ENCODE measurements at places on chromosomes 2 and 18. TPM values are rescaled to one million over a fixed set of nuclear protein-coding genes. Genes with fewer than 3 reads are reported as not detected.

Gene TTN
- total RNA-seq, result under 0.01 TPM

Gene RAD51AP2
- not detected for total RNA-seq

Gene FBXO15
- total RNA-seq, result 1.1 TPM

Gene DSC3
- total RNA-seq, result not detected

- no peak for DNase-seq
Observed at GRCh38 chr2:172909454-172909853, 166.2 kb upstream of the MAP3K20 start.

- DNase-seq, result no peak
Observed at GRCh38 chr18:68072744-68073143, 556.2 kb upstream of the DSEL start.

Gene FAM110C
- total RNA-seq, result not detected

Gene CHRNG
- not detected for total RNA-seq

- DNase-seq, result peak; percentile 91
Observed at GRCh38 chr2:203782262-203782976, 76.0 kb downstream of the CD28 start.

Gene PUM2
- total RNA-seq, result 26.1 TPM

DNA sequence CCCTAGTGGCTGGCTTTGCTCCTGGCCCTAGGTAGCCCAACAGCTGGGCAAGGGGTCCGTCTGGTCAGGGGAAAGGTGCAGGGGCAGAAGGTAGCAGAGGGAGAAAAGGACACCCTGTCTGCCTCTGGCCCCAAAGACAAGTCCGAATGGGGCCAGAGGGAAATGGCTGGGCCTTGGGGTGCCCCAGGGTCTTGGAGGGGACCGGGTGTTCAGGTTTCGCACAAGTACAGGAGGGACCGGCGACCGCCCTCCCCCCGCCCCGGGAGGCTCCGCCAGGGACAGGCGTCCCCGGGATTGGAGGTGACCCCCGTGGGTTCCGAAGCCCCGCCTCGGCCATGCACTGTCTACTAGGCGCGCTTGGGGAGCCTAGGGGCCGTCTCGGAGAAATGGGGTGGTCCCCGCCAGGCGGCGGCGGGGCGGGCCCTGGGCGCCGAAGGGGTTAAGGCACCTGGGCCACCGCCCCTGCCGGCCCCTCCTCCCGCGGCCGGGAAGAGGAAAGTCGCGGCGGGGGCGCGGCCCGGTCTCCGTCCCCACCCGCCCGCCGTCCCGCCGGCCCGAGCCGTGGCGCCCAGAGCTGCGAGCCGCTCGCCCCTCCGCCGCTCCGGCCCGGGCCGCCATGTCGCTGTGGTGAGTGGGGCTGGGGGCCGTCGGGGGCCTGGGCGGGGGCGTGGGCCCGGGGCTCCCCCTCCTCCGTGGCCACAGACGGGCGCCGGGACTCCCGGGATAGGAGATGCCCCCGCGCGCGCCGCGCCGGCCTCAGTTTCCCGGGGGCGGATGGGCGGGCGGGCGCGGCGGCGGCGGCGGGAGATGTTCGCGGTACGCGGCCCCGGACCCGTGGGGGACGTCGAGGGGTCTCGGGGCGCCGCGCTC lies at the start of gene B3GNT7:
TSS of gene B3GNT7 (plus strand) at position 523 of the 870 bp plus-strand sequence. CDS start at position 617, 94 bp downstream.
- DNase-seq, result no peak

Gene MROH2A
- not detected for total RNA-seq

Gene TXNDC2
- 0.33 TPM for total RNA-seq

DNA sequence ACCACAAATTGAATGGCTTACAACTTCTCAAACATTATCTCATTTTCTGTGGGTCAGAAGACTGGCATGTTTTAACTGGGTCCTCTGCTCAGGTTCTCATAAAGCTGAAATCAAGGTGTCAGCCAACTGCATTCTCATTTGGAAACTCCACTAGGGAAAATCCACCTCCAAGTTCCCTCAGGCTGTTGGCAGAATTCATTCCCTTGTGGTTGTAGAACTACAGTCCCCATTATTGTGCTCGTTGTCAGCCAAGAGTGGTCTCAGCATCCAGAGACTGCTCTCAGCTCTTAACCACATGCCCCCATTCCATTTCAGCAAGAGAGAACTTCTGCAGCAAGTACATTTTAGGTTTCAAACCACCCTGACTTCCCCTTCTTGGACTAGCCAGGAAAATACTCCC lies 12.2 kb downstream of the NOL4 start:
- DNase-seq, result no peak

DNA sequence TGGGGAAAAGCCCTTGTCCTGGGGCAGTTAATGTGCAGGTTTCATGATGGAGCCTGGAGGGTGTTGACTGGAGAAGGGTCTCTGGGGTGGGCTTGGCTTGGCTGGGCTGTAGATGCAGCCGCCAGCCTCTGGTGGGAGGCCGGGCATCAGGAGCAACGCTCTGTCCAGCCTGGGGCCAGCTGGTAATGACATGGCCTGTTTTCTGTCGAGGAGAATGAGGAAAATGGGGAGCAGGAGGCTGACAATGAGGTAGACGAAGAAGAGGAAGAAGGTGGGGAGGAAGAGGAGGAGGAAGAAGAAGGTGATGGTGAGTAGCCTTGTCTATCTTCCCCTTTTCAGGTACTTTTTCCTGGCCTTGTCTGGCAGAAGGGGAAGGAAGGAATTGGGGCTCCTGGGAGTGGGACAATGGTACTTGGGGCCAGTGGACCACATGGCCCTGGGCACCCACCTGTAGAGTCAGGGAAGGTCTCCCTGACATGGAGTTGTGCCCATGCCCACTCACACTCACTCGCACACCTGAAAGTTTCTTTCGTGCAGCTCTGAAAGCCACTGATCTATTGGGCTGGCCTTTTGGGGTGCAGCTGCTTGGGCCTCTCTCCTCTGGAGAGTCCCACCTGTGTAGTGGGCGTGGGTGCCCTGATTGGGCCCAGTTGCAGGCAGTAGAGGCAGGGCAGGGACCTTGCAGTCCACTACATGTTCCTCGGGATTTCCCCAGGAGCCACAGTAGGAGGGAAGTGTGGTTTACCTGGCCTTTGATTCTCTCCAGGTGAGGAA lies 3.5 kb downstream of the PTMA start:
- DNase-seq, result no peak

Gene SIX2
- total RNA-seq, result 5.2 TPM

GRCh38 chr18:57581301-57581934 lies 5.1 kb downstream of the FECH start:
- DNase-seq, result no peak

DNA sequence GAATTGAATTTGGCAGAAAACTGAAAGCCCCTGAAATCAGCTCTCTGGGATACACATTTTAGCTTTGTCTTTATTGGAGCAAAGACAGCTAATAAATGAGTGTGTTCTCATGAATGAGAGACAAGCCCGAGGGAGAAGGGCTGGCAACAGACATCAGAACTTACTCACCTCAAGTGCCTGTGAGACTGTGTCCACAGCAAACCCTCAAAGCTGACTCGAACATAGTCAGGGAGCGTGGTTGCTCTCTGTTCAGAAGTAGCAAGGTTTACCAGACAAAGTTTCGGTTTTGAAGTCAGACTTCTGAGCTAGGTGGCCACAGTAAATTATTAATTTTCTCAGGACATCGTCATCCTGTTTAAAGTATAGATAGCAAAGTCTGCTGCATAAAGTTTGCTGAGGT lies 207.9 kb downstream of the CMPK2 start:
- peak; percentile 16 for DNase-seq

DNA sequence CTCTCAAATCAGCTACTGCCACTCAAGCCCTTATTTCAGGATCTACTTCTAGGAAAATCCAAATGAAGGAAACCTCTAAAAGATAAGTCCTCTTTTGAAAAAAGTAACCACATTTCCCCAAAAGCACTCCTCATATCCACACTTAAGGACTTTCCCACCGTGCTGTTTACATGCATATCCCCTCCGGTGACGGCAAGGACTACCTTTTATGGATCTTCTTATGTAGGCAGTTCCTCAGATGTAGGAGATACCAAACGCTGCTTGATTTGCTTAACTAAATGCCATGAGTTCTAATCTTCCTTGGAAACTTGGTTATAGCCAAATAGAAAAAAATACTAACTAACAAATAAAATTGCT lies 6.9 kb upstream of the TMEM87B start:
- DNase-seq, result no peak

- DNase-seq, result no peak
Observed at GRCh38 chr2:68689553-68690537, 44.8 kb upstream of the ARHGAP25 start.

Gene FAM161A
- total RNA-seq, result 7.2 TPM

DNA sequence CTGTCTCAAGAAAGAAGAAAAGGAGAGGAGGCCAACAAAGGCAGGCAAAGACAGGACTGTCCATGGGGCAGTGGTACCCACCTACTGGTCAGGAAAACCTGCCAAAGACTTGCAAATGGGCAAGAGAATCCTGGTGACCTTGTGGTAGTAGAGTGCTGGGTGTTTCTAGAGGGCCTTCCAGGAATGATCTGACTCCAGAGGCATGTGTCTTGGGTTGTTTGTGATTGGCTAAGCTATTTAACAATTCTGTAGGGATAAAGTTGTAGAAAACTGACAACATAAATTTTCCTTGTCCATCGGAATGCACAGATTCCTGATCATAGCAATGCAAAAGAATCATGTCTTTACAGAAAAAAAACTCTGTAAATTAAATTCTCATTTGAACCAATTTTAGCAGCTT lies 68.5 kb upstream of the ZNF532 start:
- no peak for DNase-seq

DNA sequence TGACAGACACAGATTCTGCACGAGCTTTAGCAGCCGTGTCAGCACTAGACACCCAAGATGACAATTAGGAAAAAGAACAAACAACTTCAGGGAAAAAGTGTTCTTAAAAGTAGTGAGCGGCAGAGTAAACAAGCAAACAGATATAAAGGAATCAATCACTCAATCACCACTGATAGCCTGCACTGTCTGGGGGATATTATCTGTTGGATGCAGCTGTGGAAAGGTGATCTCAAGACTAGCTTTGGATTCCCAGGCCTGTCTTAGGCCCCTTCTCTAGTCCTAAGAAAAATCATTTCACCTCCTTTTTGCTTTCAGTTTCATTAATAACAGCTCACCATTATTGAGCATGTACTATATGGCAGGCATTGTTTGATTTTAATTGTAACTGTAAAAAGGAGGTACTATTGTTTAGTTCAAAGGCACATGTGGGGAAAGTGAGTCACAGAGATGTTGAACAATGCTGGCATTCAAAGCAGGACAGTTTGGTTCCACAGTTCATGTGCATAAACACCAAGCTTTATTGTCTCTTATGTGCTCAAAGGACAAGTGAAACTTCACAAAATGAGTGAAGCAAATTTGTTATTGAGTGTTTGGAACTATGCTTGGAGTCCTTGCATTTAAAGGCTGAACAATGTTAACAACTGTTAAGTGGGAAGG lies 147.3 kb upstream of the TCF4 start:
- no peak for DNase-seq

Gene GAREM1
- 1.1 TPM for total RNA-seq

Gene CTAGE1
- total RNA-seq, result not detected

Gene SMAD7
- 29.3 TPM for total RNA-seq

DNA sequence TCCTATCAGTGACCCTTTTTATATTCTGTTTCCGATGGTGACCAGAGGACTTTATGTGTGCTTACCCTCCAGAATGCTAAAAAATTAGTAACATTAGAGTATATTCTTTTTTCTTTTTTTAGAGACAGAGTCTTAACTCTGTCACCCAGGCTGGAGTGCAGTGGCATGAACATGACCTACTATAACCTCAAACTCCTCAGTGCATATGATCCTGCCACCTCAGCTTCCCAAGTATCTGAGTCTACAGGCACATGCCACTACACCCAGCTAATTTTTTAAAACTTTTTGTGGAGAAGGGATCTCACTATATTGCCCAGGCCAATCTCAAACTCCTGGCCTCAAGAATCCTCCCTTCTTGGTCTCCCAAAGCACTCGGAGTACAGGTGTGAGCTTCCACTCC lies 74.6 kb downstream of the MALT1 start:
- no peak for DNase-seq

Gene CDK15
- total RNA-seq, result 6.5 TPM

- peak; percentile 21 for DNase-seq
Observed at GRCh38 chr2:98515250-98515991, 70.8 kb downstream of the INPP4A start.

- no peak for DNase-seq
Observed at GRCh38 chr2:130766711-130767407, 11.5 kb downstream of the AMER3 start.

Gene CROCC2
- not detected for total RNA-seq

- no peak for DNase-seq
Observed at GRCh38 chr2:144508172-144508851, 11.6 kb downstream of the ZEB2 start.

- no peak for DNase-seq
Observed at GRCh38 chr18:63492851-63493250, 16.1 kb downstream of the SERPINB5 start.

Gene RGPD6
- total RNA-seq, result 6.4 TPM

Gene SERPINB3
- total RNA-seq, result not detected

Gene GREB1
- total RNA-seq, result 3.1 TPM

DNA sequence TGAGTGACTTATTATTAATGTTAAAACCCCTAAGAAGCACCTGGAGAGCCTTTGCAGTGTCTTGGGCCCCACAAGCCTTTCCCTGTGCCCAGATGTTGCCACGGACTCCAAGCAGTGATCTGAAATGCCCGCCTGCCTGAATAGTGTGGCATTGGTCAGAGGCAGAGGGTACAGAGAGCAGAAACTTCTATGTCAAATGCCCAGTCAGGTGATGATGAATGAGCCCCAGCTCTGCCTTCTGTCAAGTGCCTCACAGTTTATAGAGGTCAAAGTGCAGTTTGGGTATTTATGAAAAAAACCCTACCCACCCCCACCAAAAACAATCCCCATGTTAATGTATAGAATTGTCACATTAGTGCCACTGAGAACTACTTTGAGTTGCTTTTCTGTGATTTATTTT lies 170.0 kb upstream of the SIX3 start:
- DNase-seq, result no peak

GRCh38 chr2:239912171-239912937 lies 112.8 kb downstream of the NDUFA10 start:
- DNase-seq, result no peak

Gene CHRND
- total RNA-seq, result not detected

GRCh38 chr2:174546519-174547506 lies 50.8 kb downstream of the WIPF1 start:
- peak; percentile 54 for DNase-seq

Gene CCDC85A
- total RNA-seq, result 0.89 TPM

- DNase-seq, result no peak
Observed at GRCh38 chr2:36464006-36464721, 108.6 kb downstream of the CRIM1 start.

DNA sequence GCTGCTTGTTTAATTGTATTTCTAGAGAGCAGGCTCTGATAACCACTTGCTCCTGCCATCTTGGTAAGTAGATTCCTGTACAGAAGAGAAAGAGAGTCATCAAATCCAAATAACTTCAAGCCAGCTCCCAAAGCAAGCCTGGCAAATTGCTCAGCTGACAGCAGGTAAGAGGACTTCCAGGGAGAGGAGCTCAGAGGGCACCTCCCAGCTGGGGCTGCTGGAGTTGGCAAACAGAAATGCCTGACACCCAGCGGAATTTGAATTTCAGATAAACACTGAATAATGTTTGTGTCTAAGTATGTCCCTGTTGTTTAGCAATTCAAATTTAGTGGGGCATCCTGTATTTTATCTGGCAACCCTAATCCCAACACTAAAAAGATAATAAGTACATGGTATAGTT lies 86.2 kb downstream of the MYL12B start:
- no peak for DNase-seq

Data from MG63 (cell line).